Activated CD8-positive, alpha-beta memory T cell treated with anti-CD3 and anti-CD28 coated beads, Interleukin-2, amount 10 ng/mL, durations not matched to agents 7 days and 5 days (primary cell): ENCODE measurements at places on chromosomes 13 and 19. TPM values are rescaled to one million over a fixed set of nuclear protein-coding genes. Genes with fewer than 3 reads are reported as not detected.

DNA sequence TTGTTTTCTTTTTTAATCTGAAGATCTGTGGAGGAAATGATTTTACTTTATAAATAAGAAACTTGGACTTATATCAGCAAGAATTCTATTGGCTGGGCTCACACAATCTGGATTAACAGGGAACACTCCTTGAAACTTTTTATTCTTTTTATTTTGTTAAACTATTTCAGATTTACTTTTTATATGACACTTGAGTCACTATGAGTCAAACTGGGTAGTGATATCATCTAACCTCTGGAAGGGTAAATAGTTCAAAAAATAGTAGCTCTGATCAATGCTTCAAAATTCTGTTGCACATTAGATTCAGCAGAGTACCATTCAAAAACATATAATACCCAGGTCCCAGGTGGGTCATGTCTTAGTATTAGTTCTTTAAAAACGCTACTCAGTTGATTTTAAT, 55.1 kb upstream of the NBEA start:
- no peak for DNase-seq

- DNase-seq: no peak
Measured at GRCh38 chr13:37701306-37701705, 102.7 kb upstream of the POSTN start.

DNA sequence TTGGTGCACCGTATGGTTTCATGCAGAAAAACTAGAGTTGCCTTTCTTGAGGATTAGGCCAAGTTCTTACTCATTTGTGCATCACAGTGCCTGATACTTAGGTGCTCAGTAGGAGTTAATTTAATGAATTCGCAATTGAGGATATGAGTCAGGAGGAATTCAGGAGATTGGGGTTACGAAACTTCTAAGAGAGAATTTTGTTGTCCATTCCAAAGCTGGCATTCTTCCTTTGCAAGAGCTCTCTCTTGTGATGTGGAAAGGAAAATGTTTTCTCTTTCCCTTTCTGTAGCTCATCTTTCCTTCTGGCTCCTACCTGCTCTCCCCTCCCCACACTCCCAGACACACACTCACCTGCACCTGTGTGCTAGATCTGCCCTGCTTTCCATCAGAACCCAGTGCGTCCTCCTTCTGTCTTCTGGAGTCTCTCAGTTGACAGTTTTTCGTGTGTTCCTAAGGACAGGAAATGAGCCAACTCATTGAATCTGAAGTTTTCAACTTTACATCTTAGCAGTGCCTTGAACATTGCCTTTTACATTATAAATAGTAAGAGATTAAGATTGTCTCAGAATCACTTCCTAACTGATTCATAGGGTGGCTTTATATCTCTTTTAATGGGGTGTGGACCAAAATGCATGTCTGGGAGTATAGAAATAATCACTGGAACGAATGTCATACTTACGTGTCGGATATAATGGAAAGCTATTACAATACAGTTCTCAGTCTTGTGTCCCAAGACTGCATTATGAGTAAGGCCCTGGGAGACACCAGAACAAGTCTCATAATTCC, 19.7 kb upstream of the ERCC5 start:
- no peak for DNase-seq

DNA sequence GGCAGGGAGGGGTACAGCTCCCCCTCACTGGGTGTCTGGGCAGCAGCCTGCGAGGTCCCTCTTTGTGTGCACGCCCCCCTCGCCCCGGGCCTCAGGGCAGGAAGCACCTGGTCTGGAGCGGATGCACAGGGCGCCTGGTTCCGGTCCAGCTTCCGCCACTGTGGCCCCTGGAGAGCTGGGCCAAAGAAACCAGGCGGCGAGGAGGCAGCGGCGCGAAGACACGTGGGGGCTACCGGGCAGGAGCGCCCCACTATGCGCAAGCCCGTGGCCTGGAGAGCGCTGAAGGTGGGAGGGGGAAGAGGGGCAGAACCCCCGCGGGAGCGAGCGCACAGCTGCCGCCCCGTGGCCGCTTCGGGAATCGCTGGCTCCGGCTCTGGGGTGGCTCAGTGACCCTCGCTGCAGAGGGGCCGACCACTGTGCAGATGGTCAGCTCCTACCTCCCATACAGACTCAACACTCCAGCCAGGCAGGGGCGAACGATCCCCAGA, 1.7 kb upstream of the LYL1 start:
- peak; percentile 72 for DNase-seq

Gene APOC4
- not detected for total RNA-seq
